HCT116 (cell line): ENCODE measurements at places on chromosomes 3 and 15. TPM values are rescaled to one million over a fixed set of nuclear protein-coding genes. Genes with fewer than 3 reads are reported as not detected.

Gene TICRR
- 24.8 TPM for total RNA-seq

Gene CPN2
- not detected for total RNA-seq

Gene PLXND1
- total RNA-seq, result 47.3 TPM

Gene ARPP21
- total RNA-seq, result not detected

Gene ATP10A
- 0.02 TPM for total RNA-seq

Gene SERPINI2
- total RNA-seq, result 0.27 TPM

Gene CXCR6
- total RNA-seq, result not detected

Gene PPP1R14D
- not detected for total RNA-seq

Gene HDC
- not detected for total RNA-seq

Gene IQCH
- 4.6 TPM for total RNA-seq

Gene FBLN2
- 0.39 TPM for total RNA-seq

Gene TNFAIP8L3
- 0.47 TPM for total RNA-seq

Gene TIPIN
- total RNA-seq, result 28.1 TPM

Gene GOLGA6C
- total RNA-seq, result not detected

Gene KBTBD8
- total RNA-seq, result 1.4 TPM

Gene ITPKA
- 10.8 TPM for total RNA-seq

Gene CRYBG3
- 7.5 TPM for total RNA-seq

Gene CEMIP
- 3.5 TPM for total RNA-seq

Gene SAXO2
- 5.7 TPM for total RNA-seq

Gene TJP1
- 83.6 TPM for total RNA-seq

Gene GPR27
- total RNA-seq, result not detected

Gene FBN1
- 1.7 TPM for total RNA-seq
